ENCODE measurements at places on chromosomes 16 and 17.

- no peak for DNase-seq
Measured at GRCh38 chr17:77924757-77925336, 33.7 kb upstream of the TNRC6C start.

DNA sequence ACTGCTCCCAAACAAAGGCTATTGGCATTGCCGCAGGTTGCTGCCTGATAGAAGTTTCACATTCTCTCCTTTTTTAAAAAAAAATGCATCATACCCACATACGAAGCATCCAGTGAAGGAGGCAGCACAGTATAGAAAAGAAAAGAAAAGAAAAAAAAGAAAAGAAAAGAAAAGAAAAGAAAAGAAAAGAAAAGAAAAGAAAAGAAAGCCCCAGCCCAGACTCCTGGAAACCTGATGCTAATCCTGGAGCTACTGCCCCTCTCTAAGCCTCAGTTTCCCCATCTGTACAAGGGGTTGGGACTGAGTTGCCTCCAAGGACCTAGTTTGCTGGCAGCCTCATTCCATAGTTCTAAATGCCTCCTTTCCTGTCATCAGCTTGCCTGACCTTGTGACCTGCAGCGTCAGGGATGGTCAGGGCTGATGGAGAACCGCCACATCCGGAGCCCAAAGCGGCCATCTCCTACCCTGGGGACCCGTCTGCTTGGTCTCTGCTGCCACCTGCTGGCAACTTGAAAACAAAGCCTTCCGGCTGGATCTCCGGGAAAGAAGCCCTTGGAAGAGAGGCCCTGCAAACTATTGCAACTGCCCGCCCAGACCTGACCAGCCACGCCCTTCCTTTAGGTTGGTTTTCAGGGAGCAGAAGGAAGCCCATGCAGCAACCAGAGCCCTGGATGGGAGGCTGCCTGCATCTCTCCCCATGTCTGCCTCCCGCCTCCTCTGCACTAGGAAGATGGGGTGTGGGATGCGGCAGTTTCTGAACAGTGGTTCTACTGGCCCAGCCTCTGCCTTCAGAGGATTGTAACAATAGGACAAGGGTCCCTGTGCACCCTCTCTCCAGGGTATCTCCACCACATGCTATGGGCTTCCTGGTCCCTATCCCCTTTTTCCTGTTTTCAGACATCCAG is 13.0 kb downstream of the AIPL1 start:
- DNase-seq, result peak; percentile 91

DNA sequence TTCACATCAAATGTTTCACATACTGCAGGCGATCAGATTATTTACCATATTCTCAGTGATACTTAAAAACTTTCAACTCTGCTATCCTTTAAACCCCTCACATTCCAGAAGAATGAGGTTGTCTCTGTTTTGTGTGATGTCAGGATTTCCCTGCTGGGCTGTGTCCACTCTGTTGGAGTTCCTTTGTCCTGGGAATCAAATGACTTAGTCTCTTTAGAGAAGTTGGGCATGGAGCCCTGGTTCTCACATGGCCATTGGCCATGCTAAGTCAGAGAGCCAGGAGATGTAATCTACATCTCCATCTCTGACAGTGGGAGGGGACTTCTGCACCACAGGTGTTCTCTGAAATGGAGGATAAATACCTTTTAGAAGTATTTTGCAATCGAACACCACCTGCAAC is 205.1 kb upstream of the MAF start:
- no peak for DNase-seq

GRCh38 chr16:10635365-10636021 is 55.1 kb upstream of the EMP2 start:
- DNase-seq, result no peak

DNA sequence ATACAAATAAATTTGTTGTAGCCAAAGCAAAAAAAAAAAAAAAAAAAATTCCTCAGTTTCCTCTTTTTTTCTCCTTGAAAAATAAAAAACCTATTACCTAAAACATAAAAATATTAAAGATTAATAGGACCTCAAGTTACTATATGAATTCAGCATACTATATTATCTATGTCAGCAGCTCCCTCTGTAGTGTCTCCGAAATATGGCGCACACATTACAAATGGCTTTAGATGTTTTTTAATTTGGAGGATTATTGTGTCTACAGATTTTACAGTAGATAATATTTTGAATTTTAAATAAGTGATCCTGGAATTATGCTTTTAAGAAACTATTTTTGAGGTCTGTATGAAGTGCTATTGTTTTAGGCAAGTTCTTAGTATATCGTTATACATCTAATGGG is 94.4 kb downstream of the NLK start:
- peak; percentile 9 for DNase-seq

DNA sequence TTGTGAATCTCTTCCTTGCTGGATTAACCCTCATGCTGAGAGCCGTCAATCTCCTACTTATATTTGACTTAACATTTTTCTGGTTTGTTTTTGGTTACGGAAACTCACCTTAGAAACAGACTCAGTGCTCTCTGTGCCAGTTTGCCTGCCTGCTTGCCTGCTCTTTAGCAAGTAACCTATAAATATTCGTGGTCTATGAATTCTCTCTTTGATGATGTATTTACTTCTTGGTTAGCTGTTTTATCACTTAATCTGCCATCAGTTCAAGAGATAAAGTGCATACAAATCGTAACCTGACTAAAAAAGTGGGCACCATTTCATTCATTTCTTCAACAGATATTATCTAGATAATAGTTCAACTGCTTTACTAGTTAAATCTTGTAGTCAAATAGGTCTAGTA is 26.7 kb downstream of the CYB5B start:
- DNase-seq, result no peak

- DNase-seq, result no peak
Measured at GRCh38 chr17:53193044-53193443, 629.7 kb upstream of the KIF2B start.

DNA sequence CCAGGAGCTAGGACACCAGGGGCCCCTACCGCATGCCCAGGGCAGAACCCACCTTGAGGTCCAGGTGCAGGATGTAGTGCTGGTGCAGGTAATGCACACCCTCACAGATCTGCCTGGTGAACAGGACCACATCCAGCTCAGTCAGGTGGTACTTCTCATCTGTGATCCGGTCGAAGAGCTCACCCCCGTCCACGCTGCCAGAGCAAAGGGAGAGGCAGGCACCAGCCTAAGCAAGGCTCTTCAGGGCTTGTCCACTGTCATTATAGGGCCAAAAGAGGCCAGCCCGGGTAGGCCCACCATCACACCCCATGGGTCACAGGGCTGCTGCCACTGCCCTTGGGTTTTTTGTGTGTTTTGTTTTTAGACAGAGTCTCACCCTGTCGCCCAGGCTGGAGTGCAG is 21.0 kb downstream of the MYLK3 start:
- no peak for DNase-seq

GRCh38 chr17:37674511-37674910 is 31.3 kb upstream of the DDX52 start:
- DNase-seq, result no peak

- DNase-seq, result peak; percentile 84
Measured at GRCh38 chr17:34368946-34369500, 6.0 kb upstream of the CCL1 start.

- no peak for DNase-seq
Measured at GRCh38 chr16:49466529-49466831, 92.9 kb downstream of the C16orf78 start.

- DNase-seq, result peak; percentile 34
Measured at GRCh38 chr17:40247926-40248495, 28.9 kb downstream of the WIPF2 start.

GRCh38 chr17:67477687-67478086 is 100.6 kb downstream of the PITPNC1 start:
- peak; percentile 77 for DNase-seq

DNA sequence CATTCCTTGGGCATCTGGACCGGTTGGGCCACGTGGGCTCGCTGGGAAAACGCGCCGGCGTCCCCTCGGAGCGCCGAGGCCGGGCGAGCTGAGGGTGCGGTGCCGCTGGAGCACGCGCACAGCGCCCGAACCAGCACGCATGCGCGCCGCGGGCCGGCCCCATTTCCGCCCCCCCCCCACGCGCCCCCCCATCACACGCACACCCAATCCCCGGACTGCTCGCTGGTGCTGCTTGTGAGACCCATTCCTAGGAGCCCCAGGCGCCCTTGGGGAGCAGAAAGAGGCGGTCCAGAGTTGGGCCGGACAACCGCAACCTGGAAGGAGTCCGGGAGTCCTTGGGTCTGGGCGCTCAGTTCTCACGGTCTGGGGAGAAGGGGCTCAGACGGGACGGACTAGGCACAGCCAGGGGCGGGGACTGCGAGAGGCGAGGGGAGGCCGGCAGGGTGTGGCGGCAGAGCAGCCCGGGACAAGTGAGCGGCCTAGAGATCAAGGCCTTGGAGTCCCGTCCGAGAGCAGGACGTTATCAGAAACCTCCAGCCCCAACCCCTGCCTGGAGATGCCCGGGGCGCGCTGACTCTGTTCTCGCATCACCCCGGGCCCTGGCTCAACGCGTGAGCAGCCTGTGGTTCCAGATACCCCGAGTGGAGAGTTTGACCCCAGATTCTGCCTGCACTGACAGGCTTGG is 6.0 kb upstream of the CBX8 start:
- DNase-seq, result no peak

DNA sequence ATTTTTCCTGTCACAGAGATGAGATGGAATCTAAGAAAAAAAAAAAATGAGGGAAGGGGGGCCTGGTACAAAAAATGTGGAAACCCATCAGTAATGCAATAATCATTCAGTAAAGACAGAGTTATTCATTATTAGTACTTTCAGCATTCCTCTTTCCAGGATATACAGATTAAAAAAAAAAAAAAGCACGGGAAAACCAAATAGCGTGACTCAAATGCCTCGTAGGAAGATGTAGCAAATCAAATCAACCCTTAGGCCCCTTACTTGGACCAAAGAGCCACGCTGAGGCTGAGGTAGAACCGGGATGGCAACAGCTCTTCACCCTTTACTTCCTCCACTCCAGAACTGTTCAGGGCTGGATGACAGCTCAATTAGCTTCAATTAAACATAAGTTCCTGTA is 52.5 kb downstream of the SMG6 start:
- DNase-seq, result no peak

DNA sequence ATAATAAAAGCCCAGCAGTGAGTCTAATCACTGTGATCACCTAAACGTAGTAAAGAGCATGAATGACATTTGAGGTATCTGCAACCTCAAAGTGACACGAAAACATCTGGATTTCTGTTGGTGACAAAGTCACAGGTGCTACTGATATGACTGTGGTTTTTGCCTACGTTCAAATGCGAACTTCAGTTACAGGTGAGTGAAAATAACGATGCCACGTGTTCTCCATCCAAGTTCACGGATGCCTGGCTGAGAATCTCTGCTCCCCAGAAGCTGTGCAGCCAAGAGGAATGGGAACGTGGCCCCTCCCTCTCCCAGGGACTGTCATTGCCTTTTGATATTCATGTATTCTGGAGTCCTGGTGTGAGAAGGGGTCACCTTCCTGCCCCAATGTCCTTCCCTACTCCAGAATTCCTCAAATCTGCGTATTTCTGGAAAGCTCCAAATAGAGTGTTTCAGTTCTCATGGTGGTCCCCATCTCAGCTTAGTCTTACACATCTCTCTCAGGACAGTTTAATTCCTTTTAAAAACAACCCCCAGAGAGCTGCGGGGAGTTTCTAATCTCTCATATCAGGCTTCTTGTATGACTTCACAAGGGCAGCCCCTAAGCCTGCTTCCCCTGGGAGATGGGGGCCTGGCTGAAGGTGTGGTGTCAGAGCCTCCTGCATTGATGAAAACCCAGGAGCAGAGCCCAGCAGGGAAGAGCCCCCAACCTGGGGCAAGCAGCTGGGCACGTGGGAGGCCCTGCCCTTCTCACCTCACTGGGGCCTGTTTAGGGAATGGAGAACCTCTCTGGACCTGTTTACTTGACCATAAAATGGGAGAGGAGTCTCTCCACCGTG is 25.8 kb downstream of the PIK3R5 start:
- no peak for DNase-seq

GRCh38 chr16:81995651-81996050 is 15.6 kb downstream of the SDR42E1 start:
- no peak for DNase-seq

GRCh38 chr17:32944248-32945020 is 16.5 kb downstream of the TMEM98 start:
- no peak for DNase-seq

- DNase-seq, result no peak
Measured at GRCh38 chr17:2357931-2358434, 20.7 kb downstream of the SGSM2 start.

DNA sequence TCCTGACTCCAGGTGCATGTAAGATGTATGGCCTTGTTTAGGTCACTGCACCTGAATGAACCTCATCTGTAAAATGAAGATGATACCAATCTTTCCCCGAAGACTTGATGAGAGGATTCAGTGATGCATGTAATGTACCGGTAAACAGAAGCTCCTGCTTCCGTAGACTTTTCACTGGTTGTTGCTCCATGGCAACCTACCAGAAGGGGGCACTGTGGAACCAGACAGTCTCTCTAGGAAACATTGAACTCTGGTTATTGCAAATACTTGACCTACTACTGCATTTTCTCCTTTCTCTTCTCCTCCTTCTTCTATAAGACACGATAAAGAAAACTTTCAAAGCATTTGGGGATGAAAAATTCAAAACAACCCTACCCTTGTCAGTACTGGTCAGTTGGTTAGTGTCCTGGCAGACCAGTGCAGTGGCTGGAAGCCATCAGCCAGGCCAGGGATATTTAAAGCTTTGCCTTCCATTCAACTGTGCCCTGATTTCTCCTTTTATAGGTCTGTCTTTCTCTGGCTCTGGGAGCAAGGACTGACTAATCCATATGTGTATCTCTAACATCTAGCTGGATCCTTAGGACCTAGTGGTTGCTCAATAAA is 667.4 kb upstream of the SALL1 start:
- peak; percentile 27 for DNase-seq

- no peak for DNase-seq
Measured at GRCh38 chr16:88754912-88755744, 29.9 kb downstream of the PIEZO1 start.

DNA sequence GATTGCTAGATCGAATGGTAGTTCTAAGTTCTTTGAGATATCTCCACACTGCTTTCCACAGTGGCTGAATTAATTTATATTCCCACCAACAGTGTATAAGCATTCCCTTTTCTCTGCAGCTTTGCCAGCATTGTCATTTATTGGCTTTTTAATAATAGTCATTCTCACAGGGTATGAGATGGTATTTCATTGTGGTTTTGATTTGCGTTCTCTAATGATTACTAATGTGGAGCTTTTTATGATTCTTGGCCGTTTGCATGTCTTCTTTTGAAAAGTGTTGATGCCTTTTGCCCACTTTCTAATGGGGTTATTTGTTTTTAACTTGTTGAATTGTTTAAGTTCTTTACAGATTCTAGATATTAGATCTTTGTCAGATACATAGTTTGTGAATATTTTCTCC is 36.5 kb upstream of the BCAS3 start:
- no peak for DNase-seq

GRCh38 chr17:2067608-2068024 is 12.7 kb downstream of the HIC1 start:
- no peak for DNase-seq

- no peak for DNase-seq
Measured at GRCh38 chr16:87437911-87438610, 45.9 kb downstream of the MAP1LC3B start.
